ENCODE measurements at places on chromosomes 3 and 15.

DNA sequence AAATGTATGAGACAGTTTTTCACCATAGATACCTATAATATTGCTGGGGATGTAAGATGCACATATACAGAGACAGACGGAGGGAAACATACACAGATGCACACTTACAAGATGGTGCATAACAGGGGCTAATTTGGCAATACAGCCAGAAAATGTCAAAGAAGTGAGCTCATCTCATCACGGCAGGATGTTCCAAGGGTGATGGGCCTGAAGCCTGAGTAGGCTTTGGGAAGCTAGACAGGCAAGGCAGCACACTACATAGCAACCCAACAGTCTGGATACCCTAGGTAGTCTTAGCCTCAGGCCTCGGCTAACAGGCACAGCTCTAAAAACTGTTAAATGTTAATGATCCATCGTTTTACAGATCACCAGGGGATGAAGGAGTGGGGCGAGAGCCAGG, 148.5 kb downstream of the OSBPL10 start:
- no peak for DNase-seq

GRCh38 chr3:66338927-66339326, 118.1 kb downstream of the SLC25A26 start:
- DNase-seq: no peak

DNA sequence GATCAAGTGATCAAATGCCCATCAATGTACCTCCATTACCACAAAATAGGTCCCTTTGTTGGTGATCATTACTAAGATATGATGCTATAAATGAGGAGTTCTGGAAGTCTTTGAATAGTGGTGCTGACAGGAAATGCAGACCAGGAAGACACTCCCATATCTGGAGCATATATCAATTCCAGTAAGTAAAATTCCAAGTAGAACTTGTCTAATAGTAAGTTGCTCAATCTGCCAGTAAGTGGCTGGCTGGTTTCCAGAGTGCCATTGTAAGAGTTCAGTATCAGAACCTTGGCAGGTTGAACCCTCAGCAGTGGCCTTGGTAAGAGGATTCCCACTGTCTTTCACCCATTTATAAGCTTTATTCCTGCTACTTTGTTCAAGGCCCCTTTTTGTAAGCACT, 379.9 kb upstream of the RBMS3 start:
- no peak for DNase-seq

- DNase-seq: no peak
These were observed 986.5 kb downstream of the TUSC7 start for GRCh38 chr3:117695871-117696645.

- no peak for DNase-seq
These were observed 51.6 kb upstream of the SRGAP3 start for GRCh38 chr3:9301091-9301490.

DNA sequence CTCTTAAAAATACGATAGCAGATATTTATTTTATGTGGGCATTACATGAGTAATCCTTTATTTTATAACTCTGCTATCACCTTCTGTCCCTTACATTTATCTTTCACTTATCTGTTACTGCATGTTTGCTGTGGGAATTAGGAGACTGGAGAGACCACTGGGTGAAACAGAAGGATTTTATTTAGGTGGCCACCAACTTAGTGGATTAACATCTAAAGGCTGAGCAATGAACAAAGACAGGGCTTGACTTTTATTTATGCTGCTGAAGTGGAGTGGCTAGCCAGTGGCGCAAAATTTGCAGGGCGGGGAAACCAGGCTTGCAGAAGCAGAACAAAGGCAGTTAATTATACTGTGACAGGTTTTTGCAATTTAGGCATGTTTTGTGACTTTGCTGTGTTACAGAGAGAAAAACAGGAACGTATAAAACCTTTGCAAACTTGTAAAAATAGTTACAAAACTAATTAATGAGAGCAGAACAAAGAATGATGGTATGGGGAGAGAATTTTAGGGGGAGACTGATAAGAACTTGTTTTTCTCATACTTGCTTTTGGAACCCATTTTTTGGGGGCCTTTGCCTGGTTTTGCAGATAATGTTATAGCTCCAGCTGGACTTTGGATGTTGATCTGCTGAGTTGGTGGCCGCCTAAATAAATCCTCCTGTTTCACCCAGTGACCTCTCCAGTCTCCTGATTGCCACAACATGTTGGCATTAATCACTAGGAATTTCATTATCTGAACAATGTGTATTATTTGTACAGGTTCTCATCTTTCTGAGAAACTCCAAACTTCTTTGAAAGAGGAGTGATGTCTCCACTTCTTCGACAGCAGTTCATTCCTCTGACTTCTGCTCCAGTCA, 18.0 kb downstream of the KLHL24 start:
- no peak for DNase-seq

Measured in NCI-H2081 treated with DMSO at 0.1 percent for 48 hours (cell line).